ENCODE measurements at places on chromosomes 2 and 18.
A peak's percentile ranks its signal among the peaks of the same experiment; 100 is the strongest.

DNA sequence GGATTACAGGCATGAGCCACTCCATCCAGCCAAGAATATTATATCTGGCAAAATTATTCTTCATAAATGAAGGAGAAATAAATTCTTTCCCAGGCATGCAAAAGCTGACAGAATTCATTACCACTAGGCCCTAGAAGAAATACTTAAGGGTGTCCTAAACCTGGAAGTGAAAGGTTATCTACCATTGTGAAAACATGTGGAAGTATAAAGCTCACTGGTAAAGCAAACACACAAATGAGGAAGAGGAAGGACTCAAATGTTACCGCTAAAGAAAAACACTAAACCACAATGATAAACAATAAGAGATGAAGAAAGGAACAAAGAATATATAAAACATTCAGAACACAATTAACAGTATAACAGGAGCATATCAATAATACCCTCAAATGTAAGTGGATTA, 171.8 kb downstream of the CAMKMT start:
- peaks cover 3% of the 10 kb centered on the region for H3K36me3 ChIP-seq
- no peak overlapping the region for H3K4me3 ChIP-seq
- H3K27ac ChIP-seq: no peak overlapping the region
- H3K4me1 ChIP-seq: peaks cover 4% of the 10 kb centered on the region

DNA sequence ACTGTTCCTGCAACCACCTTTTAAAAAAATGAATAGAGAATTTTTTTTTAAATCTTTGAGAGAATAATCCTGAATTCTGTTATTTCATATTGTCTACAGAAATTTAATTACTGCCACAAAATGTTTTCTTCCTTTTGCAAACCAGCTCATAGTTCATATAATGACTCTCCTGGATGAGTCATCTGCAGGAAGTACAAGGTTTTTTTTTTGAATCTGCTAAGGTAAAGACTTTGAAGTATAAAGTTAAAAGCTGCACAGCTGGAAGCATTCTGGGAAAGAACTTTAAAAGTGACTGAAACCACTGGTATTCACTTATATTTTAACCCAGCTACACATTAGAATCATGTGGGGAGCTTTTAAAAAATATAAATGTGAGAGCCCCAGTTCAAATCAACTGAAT, 25.4 kb downstream of the SESTD1 start:
- DNase-seq: no peak
- no peaks in the 10 kb centered on the region for H3K27me3 ChIP-seq
- peaks cover 30% of the 10 kb centered on the region for H3K4me1 ChIP-seq
- no peak overlapping the region for H3K27ac ChIP-seq
- H3K36me3 ChIP-seq: no peaks in the 10 kb centered on the region
- no peak overlapping the region for H3K4me3 ChIP-seq

DNA sequence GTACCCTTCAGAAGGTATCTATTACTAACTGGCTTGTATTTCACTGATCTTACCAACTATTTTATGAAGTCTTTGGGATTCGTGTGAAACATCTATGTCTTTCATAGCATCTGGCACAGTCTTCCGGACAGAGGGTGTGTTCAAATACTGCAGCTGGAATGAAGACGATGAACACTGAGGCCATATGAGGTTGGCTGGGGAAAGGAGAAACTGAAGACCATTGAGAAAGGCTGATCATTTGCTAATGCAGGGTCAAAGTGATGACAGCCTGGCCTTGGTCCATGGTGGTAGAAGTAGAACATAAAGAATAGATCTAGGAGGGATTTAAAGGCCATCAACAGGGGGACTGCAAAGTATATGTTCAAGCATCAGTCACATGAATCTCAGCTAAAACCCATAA, 132.7 kb downstream of the CCBE1 start:
- H3K27ac ChIP-seq: no peak overlapping the region
- no peaks in the 10 kb centered on the region for H3K27me3 ChIP-seq
- DNase-seq: no peak
- no peaks in the 10 kb centered on the region for H3K4me1 ChIP-seq
- no peak overlapping the region for H3K4me3 ChIP-seq

DNA sequence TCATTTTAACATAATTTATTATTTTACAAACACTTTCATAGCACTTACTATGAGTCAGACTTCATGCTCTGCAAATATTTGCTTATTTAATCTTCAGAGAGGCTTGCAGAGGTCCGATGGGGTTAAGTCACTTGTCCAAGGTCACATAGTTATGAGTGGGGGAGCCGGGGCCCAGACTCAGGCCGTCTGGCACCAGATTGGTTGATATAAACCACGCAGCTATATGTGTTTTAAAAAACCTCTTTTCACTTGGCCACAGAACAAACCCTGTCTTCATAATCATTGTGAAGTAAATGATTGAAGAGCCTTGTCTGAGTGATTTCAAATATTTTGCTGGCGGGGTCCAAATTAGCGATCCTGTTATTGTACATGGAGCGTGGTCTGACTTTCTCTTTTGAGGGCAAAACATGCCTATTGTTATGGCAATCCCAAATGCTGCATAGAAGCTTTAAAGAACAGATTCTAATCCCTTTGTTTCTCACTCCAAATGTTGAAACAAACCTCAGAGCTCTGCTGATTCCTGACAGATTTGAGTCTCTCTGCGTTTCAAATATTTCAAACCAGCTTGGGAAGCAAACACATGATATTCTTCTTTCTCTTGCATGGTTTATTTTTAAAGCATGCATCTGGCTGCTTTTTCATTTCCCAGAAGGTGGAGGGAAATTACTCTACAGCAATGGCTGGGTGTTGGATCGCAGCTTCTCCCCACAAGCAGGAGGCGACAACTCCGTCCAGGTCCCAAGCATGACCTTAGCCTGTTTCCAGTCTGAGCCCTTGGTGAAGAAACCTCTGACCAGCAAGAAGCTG, 142.4 kb downstream of the DDX1 start:
- H3K27ac ChIP-seq: peak overlapping the region; percentile 9
- H3K4me1 ChIP-seq: peaks cover 47% of the 10 kb centered on the region
- H3K4me3 ChIP-seq: peak overlapping the region; percentile 35
- no peaks in the 10 kb centered on the region for H3K27me3 ChIP-seq
- no peak for DNase-seq
- H3K36me3 ChIP-seq: no peaks in the 10 kb centered on the region

GRCh38 chr2:25129901-25130520, 38.4 kb downstream of the POMC start:
- H3K4me1 ChIP-seq: peaks cover 5% of the 10 kb centered on the region
- no peak overlapping the region for H3K4me3 ChIP-seq
- no peak overlapping the region for H3K27ac ChIP-seq
- H3K36me3 ChIP-seq: no peaks in the 10 kb centered on the region
- DNase-seq: no peak
- H3K27me3 ChIP-seq: no peaks in the 10 kb centered on the region

DNA sequence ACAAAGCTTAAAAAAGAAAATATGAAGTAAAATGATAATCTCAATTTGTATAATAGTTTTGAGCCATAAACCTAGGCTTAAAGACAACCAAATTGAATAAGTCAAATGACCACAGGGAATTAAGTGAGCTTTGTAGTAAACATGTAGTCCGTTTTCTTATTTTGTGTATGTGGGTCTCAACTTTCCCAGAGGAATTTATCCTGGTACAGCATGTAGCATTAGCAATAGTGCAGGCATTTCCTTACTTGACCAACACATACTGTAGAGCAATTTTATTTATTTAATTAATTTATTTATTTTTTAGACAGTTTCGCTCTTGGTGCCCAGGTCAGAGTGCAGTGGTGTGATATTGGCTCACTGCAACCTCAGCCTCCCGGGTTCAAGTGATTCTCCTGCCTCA, 37.5 kb upstream of the MTCL1 start:
- no peaks in the 10 kb centered on the region for H3K4me1 ChIP-seq
- H3K4me3 ChIP-seq: no peak overlapping the region
- no peaks in the 10 kb centered on the region for H3K27me3 ChIP-seq
- DNase-seq: no peak
- H3K27ac ChIP-seq: no peak overlapping the region
- H3K36me3 ChIP-seq: no peaks in the 10 kb centered on the region

GRCh38 chr18:77116201-77117080, 16.1 kb downstream of the MBP start:
- H3K4me3 ChIP-seq: no peak overlapping the region
- H3K36me3 ChIP-seq: no peaks in the 10 kb centered on the region
- DNase-seq: no peak
- H3K27me3 ChIP-seq: no peaks in the 10 kb centered on the region
- H3K4me1 ChIP-seq: peaks cover 18% of the 10 kb centered on the region
- H3K27ac ChIP-seq: no peak overlapping the region

GRCh38 chr2:205022841-205023240, 477.6 kb downstream of the PARD3B start:
- DNase-seq: no peak
- no peak overlapping the region for H3K27ac ChIP-seq
- H3K27me3 ChIP-seq: no peaks in the 10 kb centered on the region
- H3K4me1 ChIP-seq: no peaks in the 10 kb centered on the region
- H3K4me3 ChIP-seq: no peak overlapping the region

DNA sequence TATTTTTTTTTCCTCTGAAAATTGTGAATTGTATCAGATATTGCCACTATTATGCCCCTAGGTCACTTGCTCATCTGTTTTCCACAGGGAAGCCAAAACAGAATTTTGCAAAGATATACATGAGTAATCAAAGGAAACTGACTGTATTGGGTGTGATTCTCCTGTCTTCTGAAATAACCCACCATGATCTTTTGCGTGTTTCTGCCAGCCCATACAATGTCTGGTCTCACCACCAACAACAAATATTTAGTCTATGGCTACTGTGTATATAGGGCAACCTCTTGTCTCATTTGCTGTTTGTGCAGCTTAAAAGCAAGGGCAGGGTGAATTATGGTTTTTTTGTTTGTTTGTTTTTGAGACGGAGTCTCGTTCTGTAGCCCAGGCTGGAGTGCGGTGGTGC, 26.5 kb downstream of the EPAS1 start:
- H3K4me3 ChIP-seq: no peak overlapping the region
- DNase-seq: no peak
- no peak overlapping the region for H3K27ac ChIP-seq
- H3K36me3 ChIP-seq: no peaks in the 10 kb centered on the region

- peak; percentile 100 for DNase-seq
- peaks cover 22% of the 10 kb centered on the region for H3K4me1 ChIP-seq
- H3K27me3 ChIP-seq: no peaks in the 10 kb centered on the region
- peak within 1 kb of the TSS; percentile 93 for H3K27ac ChIP-seq
Observed at GRCh38 chr2:74458132-74458937, at the start of gene WBP1. Gene WBP1 (plus strand): TSS chr2:74458438. CDS start chr2:74458603, 165 bp downstream.

- no peaks in the 10 kb centered on the region for H3K36me3 ChIP-seq
- peaks cover 79% of the 10 kb centered on the region for H3K4me1 ChIP-seq
- no peak overlapping the region for H3K4me3 ChIP-seq
- H3K27me3 ChIP-seq: no peaks in the 10 kb centered on the region
- no peak for DNase-seq
Observed at GRCh38 chr2:54470266-54470938, 14.3 kb downstream of the SPTBN1 start.

DNA sequence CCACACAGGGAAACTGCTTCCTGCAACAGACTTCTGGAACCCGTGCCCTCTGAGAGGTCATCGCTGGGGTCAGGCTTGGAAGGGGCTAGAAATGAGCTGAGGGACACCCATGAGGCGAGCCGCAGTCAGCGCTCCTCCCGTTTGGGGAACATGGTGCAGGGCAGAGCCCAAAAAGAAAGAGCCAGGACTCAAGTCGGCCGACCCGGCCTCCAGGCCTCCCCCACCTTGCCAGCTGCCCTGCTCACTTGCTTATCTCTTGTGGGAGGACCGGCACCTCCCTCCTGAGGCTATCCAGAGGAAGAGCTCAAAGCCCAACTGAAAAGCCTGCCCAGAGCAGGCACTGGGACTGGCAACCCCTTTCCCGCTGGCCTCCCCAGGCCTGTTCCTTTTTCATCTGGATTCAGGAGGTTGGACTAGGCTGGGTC, 43.6 kb downstream of the SCTR start:
- no peak for DNase-seq
- peak overlapping the region; percentile 91 for H3K27ac ChIP-seq
- H3K27me3 ChIP-seq: no peaks in the 10 kb centered on the region
- H3K4me1 ChIP-seq: peaks cover 61% of the 10 kb centered on the region

GRCh38 chr2:64606479-64607363, 47.0 kb downstream of the SERTAD2 start:
- H3K36me3 ChIP-seq: no peaks in the 10 kb centered on the region
- peaks cover 22% of the 10 kb centered on the region for H3K4me1 ChIP-seq
- no peaks in the 10 kb centered on the region for H3K27me3 ChIP-seq

DNA sequence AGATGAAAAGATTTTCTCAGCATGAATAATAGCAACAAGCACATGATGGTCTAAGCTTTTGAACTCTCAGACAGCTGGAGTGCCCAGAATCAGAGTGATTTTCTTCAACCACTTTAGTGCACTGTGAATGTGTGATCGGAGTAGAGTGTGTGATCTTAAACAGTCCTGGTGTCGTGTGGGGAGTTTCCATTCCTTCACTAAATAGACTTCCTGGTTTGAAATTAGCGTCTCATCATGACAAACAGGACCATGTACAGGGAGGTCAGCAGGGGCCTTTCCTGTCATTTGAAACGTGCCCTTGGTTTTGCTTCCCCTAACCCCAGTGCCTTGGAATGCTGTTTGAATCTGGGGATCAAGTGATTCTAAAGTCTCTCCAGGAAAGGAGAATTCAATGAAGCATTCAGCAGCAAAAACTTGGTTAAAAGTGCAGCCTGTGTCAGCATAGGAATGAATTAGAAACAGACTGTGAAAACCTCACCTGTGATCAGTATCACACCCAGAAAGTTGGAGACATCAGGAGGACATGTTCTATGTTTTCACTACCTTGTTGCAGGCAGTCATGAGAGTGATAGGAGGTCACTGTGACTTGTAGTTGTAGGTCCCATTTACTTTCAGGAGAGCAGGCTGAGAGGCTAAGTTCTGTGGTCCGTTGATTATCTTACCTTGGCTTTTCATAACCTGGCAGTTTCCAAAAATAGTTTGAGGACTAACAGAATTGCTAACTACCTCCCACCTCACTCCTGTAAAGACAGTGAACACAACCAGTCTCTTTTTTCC, 400.3 kb downstream of the MTX2 start:
- no peaks in the 10 kb centered on the region for H3K36me3 ChIP-seq
- H3K27me3 ChIP-seq: no peaks in the 10 kb centered on the region
- no peak overlapping the region for H3K4me3 ChIP-seq
- H3K27ac ChIP-seq: peak overlapping the region; percentile 60
- peaks cover 24% of the 10 kb centered on the region for H3K4me1 ChIP-seq

GRCh38 chr2:106537791-106538191, 50.6 kb downstream of the CD8B2 start:
- H3K27ac ChIP-seq: no peak overlapping the region
- H3K4me3 ChIP-seq: no peak overlapping the region
- no peak for DNase-seq
- no peaks in the 10 kb centered on the region for H3K36me3 ChIP-seq
